ENCODE measurements at places on chromosomes 2 and 18.

GRCh38 chr18:24485681-24486080, 25.2 kb downstream of the HRH4 start:
- DNase-seq, result no peak

DNA sequence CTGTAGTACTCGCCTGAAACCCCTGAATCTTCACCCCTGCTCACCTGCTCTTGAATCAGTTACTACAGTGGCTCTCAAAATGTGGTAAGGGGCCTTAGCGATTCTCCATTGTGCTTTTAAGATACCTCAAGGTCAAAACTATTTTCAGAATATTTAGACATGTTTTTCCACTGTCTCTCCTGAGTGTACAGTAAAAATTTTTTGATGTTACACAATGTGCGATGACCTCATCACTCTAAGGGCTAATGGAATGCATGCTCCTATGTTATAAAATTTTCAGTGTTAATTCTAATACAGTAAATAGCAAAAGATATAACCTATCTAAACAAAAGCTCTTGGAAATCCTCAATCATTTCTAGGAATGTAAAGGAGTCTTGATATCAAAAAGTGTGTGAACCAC, 336.9 kb upstream of the PKDCC start:
- DNase-seq, result no peak

GRCh38 chr2:75403991-75404428, 156.7 kb downstream of the EVA1A start:
- no peak for DNase-seq

GRCh38 chr2:235458839-235459273, 35.0 kb upstream of the AGAP1 start:
- no peak for DNase-seq

DNA sequence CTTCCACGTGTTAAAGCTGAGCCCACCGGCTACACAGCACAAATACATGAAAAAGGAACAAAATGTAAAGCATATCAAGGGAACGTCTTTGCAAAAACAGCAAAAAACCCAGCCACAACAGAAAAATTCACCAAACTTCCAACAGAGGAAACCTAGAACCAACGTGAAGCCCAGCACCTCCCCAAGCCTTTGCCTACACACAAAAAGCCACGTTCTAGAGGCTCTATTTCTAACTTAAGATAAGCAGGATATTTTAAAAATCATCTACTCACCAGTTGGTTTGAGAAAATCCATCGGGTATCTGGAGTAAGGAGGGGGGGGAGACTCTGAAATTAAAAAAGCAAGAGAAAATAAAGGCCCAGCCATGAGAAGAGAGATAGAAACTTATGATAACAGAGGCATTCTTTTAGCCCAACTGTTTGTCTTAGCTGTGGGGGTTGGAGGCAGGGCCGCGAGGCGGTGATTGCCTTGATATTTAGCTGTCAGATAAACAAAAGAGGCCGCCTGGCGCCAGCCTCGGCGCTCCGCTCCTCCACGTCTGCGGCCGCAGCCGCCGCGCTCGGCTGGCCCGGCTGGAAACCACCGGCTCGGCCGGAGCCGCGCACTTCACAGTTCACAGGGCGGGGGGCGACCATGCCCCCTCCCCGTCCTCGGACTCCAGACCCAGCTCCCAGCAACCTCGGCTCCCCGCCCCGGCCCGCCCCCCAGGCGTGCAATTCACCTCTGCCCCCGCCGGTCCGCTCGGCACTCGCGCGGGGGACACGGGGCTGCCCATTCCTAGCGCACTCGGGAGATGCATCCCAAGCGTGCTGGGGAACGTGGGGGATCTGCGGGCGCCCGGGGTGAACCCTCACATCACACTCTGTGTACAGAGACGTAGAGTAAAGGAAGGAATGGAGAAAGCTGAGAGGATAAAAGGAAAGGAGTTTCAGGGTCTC, 2.4 kb downstream of the SMAD7 start:
- no peak for DNase-seq

DNA sequence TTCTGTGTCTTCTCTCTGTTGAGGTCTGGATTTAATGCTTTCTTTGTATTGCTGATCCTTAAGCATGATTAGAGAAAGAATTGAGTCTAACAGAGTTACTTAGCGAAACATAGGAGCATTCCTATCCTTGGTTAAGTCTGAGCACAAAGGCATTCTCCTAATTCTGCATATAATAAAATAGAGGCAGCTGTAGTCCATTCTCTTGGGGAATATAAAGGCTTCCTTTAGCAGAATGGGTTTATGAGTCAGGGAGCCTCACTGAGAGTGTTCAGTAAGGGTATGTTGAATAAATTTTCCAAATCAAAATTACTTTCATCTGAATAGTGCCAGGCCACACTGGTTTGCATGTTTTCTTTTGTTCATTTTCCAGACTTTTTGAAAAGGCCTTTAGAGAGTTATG, 101.5 kb downstream of the GALNT1 start:
- DNase-seq, result no peak

GRCh38 chr2:231936491-231936890, 10.3 kb upstream of the NPPC start:
- no peak for DNase-seq

DNA sequence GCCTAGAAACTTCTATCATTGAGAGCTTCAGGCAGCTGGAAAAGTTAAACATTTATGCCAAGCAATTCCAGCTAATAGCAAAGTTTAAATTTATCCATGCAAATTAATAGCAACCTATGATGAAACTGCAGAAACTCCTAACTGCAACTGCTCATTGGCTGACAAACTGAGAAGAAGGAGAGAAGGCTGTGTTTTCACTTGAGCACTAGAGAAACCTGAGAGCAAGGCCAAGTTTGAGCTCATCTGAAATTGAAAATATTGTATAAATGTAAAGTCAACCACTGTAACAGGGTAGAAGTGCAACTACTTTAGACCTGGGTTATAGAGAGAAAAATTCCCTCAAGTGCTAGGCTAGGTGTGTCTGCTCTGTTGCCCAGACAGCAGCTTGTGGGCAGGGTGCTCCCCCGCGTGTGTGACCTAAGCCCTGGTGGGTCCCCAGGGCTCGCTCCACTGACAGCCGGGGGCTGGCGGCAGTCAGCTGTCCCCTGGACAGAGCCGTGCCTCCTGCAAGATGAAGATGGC, 50.2 kb downstream of the CABYR start:
- DNase-seq, result no peak

- DNase-seq, result no peak
Measured at GRCh38 chr2:132562245-132562644, 107.8 kb downstream of the LYPD1 start.

DNA sequence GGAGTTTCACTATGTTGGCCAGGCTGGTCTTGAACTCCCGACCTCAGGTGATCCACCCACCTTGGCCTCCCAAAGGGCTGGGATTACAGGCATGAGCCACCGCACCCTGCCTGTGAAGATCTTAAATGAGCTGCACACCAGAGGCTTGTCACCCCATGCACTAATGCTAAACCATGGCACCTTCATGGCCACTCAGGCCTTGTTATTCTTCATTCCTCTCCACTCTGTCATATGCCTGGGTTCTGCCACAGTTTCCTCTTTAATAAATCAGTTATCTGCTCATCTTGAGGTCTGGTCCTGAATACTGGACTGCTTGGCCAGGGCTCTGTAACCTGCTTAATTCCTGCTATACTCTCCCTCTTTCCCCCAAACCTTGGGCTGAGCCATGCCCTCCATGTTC, 303.9 kb upstream of the FBXO11 start:
- no peak for DNase-seq

DNA sequence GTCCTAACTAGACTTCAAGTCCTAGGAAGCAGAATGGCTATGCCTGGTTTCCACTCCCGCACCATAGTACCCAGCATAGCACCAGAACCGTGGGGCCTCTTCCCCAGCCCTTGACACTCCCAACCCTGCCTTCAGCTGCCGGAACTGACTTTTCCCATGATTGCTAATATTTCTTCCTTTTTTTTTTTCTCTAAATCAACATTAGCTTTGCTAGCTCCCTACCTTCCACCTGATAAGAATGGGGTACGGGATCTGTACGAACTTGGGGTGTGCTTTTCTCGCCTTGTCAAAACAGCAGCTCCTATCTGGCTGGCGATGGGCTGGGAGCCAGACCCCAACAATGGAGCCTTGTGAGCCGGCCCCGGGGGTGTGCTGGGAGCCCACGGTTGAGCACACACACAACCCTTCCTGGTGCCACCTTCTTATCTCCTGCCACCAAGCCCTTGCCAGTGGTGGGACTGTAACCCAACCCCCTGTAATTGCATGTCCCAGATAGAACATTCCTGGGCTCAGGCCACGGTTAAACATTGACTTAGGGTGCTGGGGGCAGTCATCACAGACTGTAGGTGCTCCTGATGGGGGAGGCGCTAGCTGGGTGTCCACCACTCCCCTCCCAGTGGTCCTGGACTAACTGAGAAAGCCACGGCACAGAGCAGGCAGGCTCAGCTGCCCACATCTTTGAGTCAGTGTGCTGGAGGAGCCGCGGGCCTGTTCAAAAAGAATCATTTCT, 213.0 kb upstream of the HAAO start:
- DNase-seq, result no peak

DNA sequence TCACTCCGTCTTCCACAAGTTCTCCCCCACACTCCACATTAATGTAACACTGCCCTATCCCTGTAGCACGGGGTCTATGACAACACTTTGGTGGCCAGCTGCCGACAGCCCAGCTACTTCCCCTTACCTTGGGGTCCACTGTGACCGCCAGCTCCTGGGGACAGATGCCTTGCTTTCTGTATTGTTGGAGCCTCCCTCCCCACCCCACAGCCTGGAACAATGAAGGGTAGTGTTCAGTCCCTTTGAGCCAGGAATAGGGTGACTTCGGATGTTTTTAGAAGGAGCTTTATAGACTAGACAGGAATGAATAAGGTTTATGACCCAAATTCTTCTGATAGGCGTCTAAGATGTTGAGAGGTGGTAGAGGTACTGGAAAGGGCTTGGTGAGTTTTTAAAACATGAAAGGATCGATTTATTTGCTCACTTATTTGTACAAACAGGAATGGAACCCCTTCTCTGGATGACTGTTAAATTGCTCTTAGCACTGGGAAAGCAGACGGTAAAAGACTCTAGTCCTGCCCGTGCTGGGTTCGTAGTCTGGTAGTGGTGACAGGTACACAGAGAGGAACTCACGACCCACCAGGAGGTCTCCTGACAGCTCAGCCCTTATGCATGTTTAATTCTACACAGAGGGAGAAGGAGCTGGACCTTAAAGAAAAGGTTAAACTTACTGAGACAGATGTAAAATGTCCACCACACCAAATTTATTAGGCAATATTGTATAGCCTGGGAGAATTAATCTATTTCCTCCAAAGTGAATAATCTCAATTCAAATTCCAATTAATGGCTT, 90.9 kb downstream of the MYCN start:
- no peak for DNase-seq

DNA sequence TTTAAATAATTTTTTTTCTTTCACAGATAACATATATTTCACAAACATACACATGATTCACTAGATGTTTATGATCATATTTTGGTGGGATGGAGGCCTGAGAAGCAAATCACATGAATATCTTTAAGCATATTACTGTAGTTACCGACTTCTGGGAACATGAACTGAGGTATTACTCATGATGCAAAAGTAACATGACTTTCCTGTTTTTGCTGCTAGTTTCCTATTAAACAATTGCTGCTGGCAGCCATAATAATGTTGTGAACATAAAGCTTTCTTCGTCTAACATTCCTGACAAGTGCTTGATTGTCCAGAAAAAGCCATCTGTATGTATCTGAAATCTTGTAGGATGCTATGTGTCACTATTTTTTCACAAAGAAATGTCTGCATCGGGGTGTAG, 145.4 kb downstream of the MTX2 start:
- no peak for DNase-seq

DNA sequence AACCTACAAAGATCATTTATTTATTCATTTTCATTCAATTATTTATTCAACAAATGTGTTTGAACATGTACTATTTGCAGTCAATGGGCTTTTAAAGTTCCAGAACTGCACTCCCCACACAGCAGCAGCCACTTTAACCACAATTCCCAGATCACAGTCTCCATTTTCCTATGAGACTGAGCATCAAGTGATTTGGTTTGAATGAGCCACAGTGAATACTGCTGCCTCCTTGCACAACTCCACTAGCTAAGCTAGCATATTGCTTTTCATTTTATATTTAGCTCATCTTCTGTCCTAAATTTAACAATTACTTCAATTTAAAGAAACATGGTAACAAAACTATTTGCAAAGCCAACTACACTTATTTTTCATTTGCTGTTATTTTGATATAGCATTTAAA, 353.4 kb upstream of the VRK2 start:
- no peak for DNase-seq

DNA sequence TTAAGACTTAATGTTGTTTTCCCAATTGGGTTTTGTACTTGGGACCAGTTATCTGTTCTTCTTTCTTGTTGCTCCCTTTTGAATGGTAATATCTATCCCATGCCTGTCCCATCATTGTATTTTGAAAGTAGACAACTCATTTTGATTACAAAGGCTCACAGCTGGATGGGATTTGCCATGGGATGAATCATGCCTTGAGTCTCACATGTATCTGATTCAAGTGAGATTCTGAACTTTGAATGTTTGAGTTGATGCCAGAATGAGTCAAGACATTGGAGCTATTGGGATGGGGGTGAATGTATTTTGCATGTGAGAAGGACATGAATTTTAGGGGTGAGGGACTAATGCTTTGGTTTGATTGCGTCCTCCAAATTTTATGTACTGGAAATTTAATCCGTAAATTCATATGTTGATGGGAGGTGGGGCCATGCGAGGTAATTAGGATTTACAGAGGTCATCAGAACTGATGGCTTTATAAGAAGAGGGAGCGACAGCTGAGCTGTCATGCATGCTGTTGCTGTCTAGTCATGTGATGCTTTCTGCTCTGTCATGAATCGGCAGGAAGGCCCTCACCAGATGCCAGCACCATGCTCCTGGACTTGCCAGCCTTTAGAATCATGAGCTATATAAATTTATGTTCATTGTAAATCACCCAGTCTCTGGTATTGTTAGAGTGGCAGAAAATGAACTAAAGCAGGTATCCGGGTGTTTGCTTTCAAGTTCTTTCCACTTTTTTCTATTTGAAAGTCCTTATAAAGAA, 741.3 kb upstream of the RAB6C start:
- DNase-seq, result no peak

DNA sequence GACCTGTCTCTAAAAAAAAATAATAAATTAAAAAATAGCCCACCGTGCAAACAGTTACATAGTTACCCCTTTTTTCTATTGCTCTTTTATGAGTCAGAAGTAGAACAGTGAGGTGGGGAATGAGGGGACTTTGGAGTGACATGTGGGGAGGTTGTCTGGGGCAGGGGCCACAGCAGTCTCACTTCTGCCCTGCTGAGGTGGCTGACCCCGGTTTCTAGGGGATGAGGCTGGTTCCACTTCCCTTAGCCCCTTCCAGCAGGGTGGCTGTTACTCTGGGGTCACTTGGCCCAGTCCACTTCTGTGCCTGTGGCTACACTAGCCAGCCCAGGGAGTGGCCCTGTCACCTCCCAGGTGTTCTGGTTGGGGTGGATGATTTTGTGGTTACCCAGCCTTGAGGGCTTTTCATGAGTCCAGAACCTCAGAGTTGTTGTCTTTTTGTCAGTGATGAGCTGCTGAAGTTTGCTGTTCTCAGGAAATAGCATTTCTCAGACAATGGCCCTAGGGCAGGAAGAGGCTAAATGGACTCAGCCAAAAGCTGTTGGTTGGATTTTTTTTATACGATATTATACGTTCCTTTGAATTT, 28.0 kb upstream of the SCLY start:
- DNase-seq, result no peak
